ENCODE measurements at places on chromosomes 4 and X.
A peak's percentile ranks its signal among the peaks of the same experiment; 100 is the strongest.

- peak; percentile 61 for DNase-seq
Observed at GRCh38 chr4:25031077-25031621, 403 bp upstream of the LGI2 start.

GRCh38 chr4:126533146-126533805 lies 1099.5 kb upstream of the INTU start:
- DNase-seq, result no peak

DNA sequence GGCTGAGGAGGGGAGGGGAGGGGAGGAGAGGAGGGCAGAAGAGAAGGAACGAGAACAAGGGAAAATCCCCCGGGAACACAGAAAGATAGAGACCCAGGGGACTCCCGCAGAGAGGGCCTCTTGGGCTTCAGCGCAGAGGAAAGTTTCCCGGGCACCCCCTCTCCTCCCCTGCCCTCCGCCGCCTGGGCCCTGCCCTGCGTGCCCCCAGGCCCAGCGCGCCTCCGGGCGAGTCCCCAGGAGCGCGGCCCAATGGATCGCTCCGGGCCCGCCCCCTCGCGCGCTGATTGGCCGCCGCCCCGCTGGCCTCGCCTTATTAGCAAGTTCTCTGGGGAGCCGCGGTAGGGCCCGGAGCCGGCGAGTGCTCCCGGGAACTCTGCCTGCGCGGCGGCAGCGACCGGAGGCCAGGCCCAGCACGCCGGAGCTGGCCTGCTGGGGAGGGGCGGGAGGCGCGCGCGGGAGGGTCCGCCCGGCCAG lies at the start of gene MSX1:
TSS of gene MSX1 (plus strand) at position 341 of the 474 bp plus-strand sequence. CDS start 235 bp downstream, outside the sequence.
- peak; percentile 77 for DNase-seq

DNA sequence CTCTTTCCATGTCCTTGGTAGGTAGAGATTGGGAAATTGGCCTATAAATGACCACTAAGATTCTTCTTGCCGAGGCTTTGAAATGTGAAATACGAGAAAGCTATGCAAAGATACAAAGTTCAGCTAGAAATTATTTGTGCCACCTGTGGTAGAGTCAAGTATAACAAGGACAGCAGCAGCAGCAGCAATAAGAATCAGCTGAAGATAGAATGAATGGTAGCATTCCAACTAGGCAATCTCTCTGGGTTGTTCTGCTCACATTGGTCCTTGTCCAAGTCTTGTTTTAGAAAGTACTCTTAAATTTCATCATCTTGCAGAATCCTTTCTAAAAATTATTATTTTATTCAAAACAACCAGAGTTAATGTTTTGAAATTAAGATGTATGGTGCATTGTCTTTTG lies 67.8 kb upstream of the PCDH10 start:
- no peak for DNase-seq

- no peak for DNase-seq
Observed at GRCh38 chr4:82679531-82679930, 117.7 kb upstream of the TMEM150C start.

GRCh38 chrX:154531626-154532025 lies 15.0 kb downstream of the G6PD start:
- DNase-seq, result no peak

GRCh38 chrX:121641560-121641959 lies 594.1 kb downstream of the GLUD2 start:
- DNase-seq, result no peak

DNA sequence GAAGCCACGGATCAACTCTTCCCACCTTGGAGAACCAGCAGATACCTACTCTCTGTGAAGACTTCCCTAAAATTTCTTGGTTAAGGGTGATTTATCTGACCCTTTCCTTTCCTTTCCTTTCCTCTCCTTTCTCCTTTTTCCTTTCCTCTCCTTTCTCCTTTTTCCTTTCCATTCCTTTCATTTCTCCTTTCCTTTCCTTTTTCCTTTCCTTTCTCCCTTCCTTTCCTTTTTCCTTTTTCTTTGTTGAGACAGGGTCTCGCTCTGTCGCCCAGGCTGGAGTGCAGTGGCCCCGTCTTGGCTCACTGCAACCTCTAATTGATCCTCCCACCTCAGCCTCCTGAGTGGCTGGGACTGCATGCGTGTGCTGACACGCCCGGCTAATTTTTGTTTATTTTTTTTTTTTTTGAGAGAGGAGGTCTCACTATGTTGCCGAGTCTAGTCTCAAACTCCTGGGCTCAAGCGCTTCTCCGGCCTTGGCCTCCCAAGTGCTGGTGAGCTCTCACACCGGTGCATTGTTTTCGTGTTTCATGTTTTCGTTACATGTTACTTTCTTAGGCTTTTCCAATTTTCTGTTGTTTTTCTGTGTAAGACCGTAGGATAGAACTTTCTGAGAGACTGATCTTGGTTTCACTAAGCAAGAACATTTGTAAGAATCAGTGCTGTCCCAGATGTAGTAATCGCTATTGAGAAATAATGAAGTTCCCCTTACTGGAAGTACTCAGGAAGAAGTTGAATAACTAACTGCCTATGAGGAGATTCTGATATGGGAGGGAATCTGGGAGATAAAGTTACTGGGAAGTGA lies 2.0 kb downstream of the TMEM165 start:
- DNase-seq, result no peak

DNA sequence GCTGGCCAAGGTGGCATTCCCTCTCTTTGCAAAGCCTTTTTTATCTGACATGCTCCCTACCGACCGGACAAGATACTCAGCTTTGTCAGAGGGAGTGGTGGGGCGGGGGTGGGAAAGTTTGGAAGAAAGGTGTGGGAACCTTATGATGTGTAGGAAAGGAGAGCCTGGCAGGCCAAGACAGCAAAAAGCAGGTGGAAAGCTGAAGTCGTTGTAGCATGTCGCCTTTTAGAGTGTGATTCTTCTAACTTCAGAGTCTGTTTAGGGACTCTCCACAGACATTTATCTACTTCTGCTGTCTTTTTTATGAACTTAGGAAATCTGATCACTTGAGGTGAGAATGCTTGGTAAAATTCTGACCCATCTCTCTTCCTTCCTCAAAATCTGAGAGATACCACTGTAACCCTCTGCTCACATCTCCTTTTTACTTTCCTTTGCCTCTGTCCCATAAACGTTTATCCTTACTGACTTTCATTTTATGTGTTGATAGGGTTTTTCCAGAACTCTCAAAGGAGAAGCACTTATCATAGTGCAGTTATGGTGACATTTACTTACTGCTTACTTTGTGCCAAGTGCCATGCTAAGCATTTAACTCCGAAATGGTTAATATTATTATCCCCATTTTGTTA lies 8.2 kb upstream of the RUFY3 start:
- no peak for DNase-seq

- DNase-seq, result no peak
Observed at GRCh38 chrX:107504006-107504405, 54.6 kb downstream of the FRMPD3 start.

GRCh38 chr4:182175788-182176519 lies 67.2 kb upstream of the TENM3 start:
- no peak for DNase-seq

DNA sequence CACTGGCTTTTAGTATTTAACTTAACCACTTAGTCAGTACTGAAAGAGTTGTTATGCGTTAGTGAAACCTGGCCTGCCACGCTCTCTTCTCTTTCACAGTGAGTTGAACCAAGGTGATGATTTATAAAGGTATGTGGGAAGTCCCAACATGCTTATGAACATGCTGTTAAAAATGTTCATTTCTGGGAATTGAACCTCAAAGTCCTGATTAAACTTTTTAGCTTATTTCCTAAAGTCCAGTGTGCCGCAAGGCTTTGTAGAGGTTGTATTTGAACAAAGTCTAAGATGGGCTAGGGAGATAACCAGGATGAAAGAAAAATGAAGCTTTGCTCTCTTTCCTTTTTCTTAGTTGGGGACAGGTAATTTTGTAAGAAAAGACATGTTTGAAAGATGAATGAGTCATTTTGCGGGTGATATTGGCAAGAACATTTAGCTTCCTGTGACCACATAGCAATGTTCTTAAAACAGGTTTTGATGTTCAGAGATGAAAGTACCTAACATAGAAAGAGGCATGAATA lies 270.3 kb downstream of the DTHD1 start:
- DNase-seq, result no peak

GRCh38 chr4:17437396-17437795 lies 74.5 kb downstream of the QDPR start:
- DNase-seq, result no peak

- DNase-seq, result no peak
Observed at GRCh38 chrX:120111611-120112010, 4.1 kb downstream of the RHOXF1 start.

DNA sequence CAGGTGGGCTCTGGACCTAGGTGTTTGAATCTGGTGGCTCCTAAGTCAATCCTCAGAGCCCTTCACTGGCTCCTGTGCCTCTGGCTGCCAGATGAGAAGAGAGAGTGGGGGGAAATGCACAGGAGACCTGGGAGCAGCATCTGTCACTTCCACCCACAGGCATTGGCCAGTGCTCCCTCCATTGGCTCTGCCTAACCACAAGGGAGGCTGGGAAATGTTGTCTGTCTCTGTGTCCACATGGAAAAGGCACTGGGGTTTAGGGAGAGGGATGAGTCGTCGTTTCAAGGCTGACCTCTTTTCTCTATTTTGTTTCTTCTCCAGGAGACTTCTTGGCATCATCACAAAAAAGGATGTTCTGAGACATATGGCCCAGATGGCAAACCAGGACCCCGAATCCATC lies 76.4 kb downstream of the CLCN4 start:
- DNase-seq, result peak; percentile 5

DNA sequence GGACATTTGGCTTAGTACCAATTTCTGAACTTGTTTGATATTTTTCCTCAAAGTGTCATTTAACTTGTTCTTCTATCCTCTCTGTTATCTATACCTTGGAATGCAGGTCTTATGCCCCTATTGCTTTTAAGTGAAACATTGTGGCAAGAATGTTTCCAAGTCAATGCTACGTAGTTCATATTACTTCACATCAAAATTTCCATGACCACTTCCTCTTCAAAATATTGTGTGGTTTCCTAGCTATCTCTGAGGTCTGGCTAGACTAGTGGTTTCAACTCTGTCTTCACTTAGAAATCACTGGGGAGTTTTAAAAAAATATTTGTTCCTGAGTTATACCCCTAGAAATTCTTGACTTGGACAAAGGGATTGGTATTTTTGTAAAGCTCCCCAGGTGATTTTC lies 20.2 kb upstream of the RASGEF1B start:
- DNase-seq, result no peak

GRCh38 chr4:4270529-4270928 lies 19.4 kb downstream of the LYAR start:
- no peak for DNase-seq

DNA sequence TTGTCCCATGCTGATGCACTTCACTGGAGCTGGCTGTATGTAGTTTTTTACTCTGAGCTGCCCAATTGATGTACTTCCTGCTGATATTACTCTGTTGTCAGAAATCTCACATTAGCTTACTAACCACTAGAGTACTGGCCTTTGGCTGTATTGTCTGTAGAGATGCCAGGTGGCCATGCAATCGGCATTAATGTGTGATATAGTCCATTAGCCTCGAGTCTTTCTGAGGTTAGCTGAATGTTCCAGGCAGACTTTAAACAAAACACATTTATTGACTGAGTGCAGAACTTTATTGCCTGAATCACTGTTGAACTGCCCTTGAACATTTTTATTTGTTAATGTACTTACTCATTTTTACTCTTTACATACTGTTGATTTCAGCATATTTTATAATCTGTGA lies 335.2 kb downstream of the PCDH10 start:
- no peak for DNase-seq

GRCh38 chr4:37299468-37299867 lies 54.9 kb downstream of the NWD2 start:
- no peak for DNase-seq

DNA sequence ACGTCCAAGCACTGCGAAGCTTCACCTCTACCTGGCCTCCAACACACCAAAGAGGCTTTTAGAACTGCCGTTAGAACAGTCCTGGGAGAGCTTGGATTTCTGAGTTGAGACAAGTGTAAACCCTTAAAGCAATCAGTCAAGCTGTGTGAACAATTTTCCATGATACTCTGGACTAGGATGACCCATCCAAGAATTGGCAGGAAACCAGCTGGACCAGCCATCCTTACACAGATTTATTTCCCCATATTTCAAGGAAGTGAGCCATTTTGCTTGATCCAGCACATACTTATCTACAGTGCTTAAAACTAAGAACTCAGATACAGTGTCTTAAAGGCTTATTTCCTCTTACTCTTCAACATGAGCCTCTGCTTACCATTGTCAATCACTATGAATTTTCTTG lies 340.7 kb upstream of the HS3ST1 start:
- no peak for DNase-seq

- DNase-seq, result no peak
Observed at GRCh38 chrX:150465326-150465725, 102.2 kb downstream of the MAMLD1 start.

DNA sequence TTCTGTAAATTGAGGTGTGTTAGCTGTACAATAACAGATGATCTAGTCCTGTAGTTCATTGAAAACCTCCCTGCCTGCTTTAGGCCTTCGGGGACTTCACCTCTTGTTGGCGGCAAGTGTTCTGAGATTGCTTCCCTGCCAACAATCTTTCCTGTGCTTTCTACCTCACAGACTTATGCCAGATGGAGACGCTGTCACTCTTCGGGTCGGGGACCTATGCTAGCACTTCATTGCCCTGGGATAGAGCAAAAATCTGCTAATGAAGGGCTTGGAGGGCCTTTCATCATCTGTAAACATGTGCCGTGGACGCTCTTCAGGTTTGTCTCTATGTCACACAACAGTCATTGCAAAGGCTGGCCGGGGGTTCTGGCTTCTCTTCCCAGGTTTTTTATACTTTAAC lies 4.7 kb upstream of the PDLIM3 start:
- no peak for DNase-seq

- peak; percentile 1 for DNase-seq
Observed at GRCh38 chrX:45557387-45557786, 356.7 kb upstream of the DIPK2B start.

GRCh38 chrX:14354521-14354920 lies 174.8 kb upstream of the GLRA2 start:
- DNase-seq, result no peak

GRCh38 chr4:73814679-73815078 lies 21.8 kb upstream of the CXCL6 start:
- DNase-seq, result no peak

DNA sequence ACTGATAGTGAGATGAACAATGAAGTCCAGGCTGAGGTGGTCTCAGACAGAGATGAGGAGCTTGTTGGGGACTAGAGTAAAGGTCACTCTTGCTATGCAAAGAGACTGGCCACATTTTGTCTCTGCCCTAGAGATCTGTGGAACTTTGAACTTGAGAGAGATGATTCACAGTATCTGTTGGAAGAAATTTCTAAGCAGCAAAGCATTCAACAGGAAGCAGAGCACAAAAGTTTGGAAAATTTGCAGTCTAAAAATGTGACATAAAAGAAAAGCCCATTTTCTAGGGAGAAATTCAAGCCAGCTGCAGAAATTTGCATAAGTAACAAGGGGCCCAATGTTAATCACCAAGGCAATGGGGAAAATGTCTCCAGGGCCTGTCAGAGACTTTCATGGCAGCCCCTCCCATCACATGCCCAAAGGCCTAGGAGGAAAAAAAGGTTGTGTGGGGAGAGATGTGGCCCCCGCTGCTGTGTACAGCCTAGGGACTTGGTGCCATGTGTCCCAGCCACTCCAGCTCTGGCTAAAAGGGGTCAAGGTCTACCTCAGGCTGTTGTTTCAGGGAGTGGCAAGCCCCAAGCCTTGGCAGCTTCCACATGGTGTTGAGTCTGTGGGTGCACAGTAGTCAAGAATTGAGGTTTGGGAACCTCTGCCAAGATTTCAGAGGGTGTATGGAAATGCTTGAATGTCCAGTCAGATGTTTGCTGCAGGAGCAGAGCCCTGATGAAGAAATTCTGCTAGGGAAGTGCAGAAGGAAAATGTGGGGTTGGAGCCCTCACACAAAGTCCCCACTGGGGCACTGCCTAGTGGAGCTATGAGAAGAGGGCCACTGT lies 262.8 kb downstream of the DKK2 start:
- no peak for DNase-seq

- DNase-seq, result no peak
Observed at GRCh38 chr4:125703443-125703842, 388.7 kb downstream of the FAT4 start.
